ENCODE measurements at places on chromosomes 13 and 19.
A peak's percentile ranks its signal among the peaks of the same experiment; 100 is the strongest.

GRCh38 chr19:6728346-6728745, 7.9 kb upstream of the C3 start:
- peak; percentile 64 for DNase-seq

DNA sequence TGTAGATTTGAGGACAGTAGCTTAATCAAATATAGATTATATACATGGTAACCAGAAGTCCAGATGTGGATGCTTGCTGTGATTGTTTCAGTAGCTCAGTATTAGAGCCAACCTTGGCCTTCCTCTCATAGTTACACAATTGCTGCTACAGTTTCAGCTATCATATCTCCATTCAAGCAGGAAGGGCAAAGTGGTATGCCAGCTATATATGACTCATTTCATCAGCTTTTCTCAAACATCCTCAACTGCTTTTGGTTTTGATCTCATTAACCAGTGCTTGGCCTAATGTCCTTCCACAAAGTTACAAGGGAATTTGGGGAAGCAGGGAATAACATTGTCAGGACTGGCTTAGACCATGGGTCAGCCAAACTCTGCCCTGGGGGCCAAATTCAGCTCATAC, 73.0 kb upstream of the MAB21L1 start:
- peak; percentile 11 for DNase-seq

GRCh38 chr13:68713394-68713793, 1394.2 kb upstream of the ATXN8OS start:
- DNase-seq = no peak

DNA sequence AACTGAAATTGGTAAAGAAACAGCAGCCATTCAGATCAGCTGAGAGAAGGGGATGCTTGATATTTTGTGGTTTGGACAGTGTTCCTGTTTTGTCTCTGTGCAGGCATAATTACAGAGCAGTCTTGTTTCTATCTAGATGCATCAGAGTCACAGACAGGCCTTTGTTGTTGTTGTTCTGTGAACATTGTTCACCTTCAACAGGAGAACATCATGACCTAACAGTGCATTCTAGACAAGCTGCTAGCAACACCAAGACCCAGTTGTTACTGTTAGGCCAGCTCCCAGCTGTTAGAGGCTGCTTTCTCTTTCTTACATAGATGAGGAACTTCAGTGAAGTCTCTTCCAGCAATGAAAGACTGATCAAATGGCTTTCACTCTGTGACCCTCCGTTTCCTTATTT, 8.5 kb upstream of the LSR start:
- DNase-seq = peak; percentile 10

DNA sequence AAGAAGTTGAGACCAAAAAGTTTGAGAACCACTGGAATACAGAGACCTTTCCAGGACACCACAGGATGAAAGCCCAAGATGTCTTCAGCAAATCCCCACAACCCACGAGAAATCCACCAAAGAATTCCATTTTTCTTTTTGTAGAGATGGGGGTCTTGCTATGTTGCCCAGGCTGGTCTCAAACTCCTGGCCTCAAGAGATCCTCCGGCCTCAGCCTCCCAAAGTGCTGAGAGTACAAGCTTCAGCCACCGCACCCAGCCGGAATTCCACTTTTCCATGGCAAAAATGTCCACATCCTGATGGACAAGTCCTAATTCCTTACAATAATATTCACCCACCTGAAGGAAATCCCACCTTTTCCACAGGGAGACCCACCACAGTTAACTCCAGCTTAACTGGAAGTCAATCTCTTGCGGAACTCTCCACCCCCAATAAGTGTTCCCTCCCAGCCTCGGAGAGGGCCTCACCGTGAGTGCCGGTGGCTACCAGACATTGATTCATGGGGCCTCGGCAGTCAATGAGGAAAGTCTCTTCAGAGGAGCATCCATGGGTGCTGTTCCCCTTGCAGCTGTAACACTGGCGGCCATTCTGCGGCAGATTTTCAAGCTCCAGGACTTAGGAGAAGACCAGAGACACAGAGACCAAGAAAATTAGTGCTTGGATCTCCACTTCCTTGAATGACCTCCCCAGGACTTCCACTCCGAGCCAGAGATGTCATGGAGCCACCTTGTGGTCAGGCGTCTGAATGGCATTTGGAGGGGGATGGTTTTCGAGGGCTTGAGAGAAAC, 12.3 kb upstream of the CADM4 start:
- DNase-seq = peak; percentile 62

- DNase-seq = no peak
Measured at GRCh38 chr13:105740739-105741138, 794.7 kb downstream of the EFNB2 start.

GRCh38 chr19:35773020-35773806, 2.2 kb upstream of the ARHGAP33 start:
- DNase-seq = no peak

DNA sequence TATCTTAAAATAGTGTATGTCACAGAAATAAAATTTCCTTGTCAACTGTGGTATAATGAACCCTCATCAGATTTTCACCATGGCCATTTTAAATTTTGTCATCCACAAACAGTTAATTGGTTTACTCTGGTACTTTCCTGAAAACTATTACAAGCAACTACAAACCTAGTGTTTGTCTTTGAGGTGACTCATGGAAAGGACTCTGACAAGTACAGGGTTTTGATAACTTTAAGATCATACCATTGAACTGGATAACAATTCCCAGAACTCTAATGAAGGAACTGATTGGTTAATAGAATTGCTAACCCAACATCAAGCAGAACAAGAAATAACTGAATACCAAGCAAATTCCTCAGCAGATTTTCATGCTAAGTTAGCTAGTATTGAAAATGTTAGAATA, 237.7 kb upstream of the IPO5 start:
- DNase-seq = no peak

DNA sequence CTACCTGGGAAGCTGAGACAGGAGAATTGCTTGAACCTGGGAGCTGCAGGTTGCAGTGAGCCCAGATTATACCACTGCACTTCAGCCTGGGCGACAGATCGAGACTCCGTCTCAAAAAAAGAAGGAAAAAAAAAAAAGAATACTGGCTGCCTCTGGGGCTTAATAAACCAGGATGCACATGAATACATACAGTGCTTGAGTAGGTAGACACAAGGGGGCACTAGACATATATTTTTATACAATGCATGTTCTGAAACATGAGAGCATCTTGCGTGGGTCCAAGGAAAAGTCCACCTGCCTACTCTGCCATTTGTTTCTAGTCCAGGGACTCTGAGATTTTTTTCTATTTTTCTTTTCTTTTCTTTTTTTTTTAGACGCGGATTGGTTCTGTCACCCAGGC, 31.2 kb downstream of the KEAP1 start:
- DNase-seq = no peak

GRCh38 chr13:113848431-113849260, 15.2 kb downstream of the GAS6 start:
- DNase-seq = no peak
